Activated CD4-positive, CD25-positive, alpha-beta regulatory T cell (primary cell): ENCODE measurements at places on chromosomes 16 and 17.

- DNase-seq: peak; percentile 52
These were observed 141.0 kb upstream of the CIBAR2 start for GRCh38 chr16:85253084-85253941.

- DNase-seq: no peak
These were observed 13.0 kb upstream of the ZCCHC14 start for GRCh38 chr16:87505834-87506233.

- no peak for DNase-seq
These were observed at the start of gene WNK4 for GRCh38 chr17:42779936-42780850. WNK4 (plus strand) TSS chr17:42780610; CDS start chr17:42780699, 89 bp downstream.

GRCh38 chr16:88034770-88035169 is 83.5 kb downstream of the BANP start:
- no peak for DNase-seq

DNA sequence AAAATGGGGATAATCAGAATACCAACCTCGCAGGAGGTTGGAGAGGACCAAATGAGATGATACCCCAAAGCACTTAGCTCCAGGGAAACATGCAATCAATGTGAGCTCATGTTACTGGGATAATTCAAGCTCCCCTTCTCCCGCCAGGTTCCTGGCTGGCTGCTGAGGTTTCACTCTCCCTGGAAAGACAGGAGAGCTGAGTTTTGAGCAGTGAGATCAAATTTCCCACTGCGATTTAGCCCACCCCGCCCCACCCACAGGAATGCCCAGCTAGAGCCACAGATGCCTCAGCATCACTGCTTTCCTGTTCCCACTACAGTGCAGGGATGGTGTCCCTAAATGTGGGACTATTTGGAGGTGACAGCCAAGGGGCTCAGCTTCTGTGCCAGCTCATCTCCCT is 56.7 kb downstream of the ZNF423 start:
- DNase-seq: no peak

GRCh38 chr16:19089410-19089955 is 22.1 kb downstream of the COQ7 start:
- DNase-seq: no peak

- no peak for DNase-seq
These were observed 60.9 kb downstream of the RPTOR start for GRCh38 chr17:80605326-80606066.

- no peak for DNase-seq
These were observed 98.6 kb upstream of the EEF2KMT start for GRCh38 chr16:5196204-5196603.

DNA sequence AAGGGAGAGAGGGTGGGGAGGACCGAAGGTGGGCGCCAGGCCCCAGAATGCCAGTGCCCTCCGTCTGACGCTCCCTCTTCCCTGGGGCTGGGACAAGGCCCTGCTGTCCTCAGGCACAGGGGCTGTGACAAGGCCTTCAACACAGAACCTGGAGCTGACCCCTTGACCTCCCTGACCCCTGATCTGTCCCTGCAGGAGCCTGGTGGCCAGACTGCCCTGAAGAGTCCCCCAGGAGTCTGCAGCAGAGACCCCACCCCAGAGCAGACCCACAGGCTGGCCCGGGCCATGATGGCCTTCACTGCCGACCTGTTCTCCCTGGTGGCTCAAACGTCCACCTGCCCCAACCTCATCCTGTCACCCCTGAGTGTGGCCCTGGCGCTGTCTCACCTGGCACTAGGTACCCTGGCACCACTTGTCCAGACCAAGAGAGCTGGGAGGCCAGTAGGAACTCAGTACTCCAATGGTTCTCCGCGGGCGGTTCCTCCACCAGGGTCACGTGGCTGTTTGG is 2.9 kb downstream of the SERPINF2 start:
- no peak for DNase-seq

- no peak for DNase-seq
These were observed 77.2 kb downstream of the TMEM114 start for GRCh38 chr16:8512941-8513624.

DNA sequence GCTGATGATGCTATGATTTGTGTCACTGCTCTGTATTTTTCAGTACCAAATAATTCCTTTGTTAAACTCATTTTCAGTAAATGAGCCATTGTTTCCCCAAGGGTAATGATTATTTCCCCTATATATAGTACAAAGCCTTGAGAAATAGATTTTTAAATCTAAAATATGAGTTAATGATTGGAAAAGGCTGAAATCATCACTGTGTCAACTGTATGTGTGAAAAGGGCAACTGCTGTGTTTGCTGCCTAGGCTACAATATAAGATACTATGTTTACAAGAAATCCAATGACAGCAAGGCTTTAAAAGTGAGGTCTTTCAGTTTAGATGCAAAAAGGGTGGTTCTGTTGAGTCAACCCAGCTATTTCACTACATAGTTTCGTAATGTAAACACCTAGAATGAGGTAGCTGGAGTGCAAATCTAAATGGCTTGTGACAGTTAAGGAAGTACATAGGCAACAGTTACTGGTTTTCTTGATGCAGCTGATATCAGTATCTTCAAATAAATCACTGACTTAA is 15.3 kb downstream of the NLK start:
- no peak for DNase-seq

DNA sequence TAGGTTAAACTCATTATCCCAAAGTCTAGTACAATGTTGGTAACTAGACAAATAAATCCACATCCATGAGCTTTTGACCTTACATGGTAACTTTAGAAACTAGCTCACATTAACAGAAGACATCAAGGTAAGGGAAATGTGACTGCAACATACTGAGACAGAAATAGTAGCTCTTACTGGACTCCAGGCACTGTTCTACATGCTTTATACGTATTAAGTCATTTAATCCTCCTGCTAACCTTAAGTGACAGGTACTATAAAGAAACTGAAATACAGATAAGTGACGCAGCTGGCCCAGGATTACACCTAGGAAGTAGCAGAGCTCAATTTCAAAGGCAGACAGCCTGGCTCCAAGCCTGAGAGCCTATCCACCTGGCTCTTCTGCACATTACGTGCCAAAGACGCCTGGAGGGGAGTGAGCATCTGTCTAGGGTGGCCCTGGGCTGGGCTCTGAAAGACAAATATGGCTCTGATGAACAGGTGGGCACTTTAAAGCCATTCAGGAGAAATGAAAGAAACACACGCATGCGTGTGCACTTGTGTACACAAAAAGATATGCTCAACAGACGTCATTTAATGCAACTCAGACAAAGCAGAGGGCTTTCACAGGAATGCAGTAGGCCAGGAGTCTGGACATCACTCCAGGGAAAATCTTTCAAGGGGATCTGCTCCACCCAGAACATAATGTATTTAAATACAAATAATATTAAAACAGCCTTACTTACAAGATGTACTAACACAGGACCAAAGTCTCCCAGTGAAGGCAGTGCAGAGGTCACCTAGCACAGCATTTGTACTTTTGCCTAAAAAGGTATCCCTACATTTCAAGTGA is 4.4 kb downstream of the ZC3H7A start:
- no peak for DNase-seq

GRCh38 chr16:4328046-4328781 is 12.3 kb downstream of the GLIS2 start:
- DNase-seq: no peak

DNA sequence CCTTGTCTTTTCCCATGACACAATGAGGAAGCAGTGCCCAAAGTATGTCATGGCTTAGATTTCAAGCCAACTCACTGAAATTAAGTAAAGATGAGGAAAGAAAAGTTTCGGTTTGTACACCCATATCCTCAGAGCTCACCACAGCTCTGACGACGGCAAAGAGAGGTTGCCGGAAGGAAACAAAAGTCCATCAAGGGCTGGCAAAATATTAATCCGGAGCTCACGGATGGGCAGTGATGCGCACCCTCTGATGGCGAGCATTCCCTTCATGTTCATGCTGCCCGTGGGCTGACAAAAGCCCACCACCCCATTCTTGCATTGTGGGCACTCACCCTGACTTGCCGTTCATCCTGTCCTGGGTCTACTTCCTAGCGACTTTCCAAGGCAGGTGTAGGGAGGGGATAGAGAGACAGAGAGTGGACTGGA is 103.1 kb downstream of the SOX9 start:
- no peak for DNase-seq

DNA sequence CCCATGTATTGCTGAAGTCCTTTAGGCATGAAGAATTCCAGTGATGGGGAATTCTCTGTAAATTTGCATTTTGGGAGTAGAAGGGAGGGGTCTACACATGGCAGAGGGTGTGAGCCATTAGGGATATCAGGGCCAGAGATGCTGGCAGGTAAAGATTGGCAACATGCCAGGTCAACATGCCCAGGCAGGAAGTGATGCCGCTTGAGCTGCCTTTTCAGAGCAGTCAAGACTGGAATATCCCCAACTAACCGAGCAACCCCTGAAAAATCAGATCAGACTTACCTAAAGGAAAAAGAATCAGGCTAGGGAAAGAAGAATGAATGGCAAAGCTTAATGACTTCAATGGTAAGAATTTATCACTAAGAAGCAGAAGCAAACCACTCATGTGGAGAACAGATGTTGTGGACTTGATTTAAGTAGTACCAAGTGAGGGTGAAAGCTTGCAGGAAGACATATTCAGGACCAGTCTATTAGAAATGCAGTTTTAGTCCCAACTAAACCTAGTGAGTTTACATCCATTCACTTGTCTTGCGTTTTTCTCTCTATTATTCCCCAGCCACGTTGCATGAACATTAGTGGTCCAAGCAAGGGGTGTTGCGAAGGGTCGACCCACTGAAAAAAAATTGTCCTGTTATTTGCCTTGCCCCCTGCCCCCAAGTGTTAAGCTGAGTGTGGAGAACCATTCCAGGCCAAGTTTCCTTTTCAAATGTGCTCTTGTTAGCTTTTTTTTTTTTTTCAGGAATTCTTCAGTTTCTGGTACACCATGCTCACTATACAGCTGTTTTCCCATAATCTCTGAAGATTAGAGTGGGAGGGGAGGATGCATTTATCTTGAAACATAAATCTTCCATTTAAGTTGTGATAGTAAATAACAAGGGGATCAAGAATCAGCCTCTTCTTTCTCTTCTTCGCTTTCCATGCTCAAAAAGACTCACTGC is 105.2 kb downstream of the ABCA8 start:
- DNase-seq: no peak

DNA sequence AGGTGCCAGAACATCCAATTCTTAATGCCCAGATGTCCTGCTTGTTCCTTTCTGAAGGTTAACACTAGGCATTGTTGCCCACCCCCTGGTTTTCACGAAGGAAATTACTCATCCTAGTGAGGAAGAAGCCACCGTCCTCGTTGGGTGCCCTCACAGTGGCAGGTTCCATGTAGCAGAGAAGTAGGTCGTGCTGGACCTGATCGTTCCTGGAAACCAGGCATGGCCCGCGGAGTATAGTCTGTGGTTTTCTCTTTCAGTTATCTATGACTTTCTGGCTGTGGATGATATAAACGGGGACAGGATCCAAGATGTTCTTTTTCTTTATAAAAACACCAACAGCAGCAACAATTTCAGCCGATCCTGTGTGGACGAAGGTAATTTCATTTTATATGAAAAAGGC is 16.5 kb downstream of the RGS11 start:
- DNase-seq: no peak

DNA sequence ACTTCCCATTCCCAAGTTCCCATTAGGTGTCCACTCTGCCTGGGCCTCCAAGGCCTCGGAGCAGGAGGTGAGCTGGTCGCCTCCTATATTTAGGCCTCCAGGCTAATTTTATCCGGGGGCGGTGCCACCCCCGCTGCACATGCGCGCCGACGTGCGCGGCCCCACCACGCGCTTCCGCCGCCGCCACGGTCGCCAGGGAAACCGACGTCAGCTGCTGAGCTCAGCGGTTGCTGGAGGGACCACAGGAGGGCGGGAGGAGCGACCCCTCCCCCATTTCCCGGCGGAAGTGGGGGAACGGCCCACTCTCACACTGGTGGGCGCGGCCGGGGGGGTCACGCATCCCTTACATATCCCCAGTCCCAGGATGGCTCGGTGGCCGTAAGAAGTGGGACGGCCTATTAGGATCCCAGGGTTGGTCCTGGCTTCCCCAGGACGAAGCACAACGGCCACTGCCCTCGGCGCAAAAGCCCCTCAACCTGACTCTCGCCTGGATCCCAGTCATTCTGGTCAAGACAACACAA is 1.0 kb downstream of the PER1 start:
- DNase-seq: peak; percentile 71

DNA sequence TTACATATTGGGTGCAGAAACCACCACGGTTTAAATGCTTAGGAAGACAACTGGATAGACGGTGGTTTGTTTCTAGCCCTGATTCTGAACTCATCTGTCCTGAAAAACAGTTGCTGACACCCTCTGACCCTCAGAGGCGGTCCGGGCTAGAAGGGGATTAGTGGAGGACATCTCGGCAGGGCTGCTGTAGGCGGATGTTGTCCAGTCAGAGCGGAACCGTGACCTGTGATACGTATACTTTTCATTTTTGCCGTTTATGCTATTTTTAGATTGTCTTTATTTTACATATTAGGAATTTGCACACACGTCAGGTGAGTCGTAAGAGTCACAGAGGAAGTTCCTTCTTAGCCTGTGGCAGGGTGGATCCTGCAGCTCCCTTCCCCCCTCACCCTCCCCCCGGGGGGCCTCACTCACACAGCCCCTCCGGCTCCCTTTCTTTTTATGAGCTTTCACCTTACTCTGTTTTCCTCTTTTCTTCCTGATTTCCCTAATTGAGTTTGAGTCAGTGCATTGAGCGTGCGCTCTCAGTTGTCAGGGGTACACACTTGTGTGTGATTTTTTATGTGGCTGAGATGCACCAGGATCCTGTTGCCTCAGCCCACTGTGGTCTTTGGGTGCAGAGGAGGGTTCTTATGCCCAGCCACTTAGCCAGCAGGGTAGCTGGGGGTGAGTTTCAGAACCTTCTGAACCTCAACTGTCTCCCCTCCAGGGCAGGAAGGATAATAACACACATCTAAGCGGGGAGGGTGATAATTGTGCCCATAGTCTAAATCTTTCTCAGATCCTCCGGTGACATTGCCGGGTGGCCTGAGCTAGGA is 211.1 kb upstream of the CHMP6 start:
- no peak for DNase-seq

GRCh38 chr16:4330277-4330874 is 14.5 kb downstream of the GLIS2 start:
- peak; percentile 63 for DNase-seq

- DNase-seq: no peak
These were observed 6.6 kb downstream of the NPLOC4 start for GRCh38 chr17:81630274-81630673.

- DNase-seq: no peak
These were observed 98.9 kb downstream of the SDR42E1 start for GRCh38 chr16:81912395-81912794.

GRCh38 chr17:38602453-38602852 is 3.3 kb downstream of the SRCIN1 start:
- no peak for DNase-seq

- DNase-seq: no peak
These were observed 86.9 kb downstream of the RBBP6 start for GRCh38 chr16:24626256-24626655.

- DNase-seq: no peak
These were observed 8.2 kb downstream of the CNGB1 start for GRCh38 chr16:57962756-57963155.

GRCh38 chr16:47873434-47873833 is 282.4 kb downstream of the ABCC12 start:
- DNase-seq: no peak

- DNase-seq: no peak
These were observed 73.3 kb upstream of the CNEP1R1 start for GRCh38 chr16:49951574-49952195.

- DNase-seq: no peak
These were observed 87.0 kb downstream of the DNAH17 start for GRCh38 chr17:78490156-78490555.

- no peak for DNase-seq
These were observed 105.8 kb upstream of the METRNL start for GRCh38 chr17:82973456-82974135.
